BJ (cell line): ENCODE measurements at places on chromosomes 13 and 19.

DNA sequence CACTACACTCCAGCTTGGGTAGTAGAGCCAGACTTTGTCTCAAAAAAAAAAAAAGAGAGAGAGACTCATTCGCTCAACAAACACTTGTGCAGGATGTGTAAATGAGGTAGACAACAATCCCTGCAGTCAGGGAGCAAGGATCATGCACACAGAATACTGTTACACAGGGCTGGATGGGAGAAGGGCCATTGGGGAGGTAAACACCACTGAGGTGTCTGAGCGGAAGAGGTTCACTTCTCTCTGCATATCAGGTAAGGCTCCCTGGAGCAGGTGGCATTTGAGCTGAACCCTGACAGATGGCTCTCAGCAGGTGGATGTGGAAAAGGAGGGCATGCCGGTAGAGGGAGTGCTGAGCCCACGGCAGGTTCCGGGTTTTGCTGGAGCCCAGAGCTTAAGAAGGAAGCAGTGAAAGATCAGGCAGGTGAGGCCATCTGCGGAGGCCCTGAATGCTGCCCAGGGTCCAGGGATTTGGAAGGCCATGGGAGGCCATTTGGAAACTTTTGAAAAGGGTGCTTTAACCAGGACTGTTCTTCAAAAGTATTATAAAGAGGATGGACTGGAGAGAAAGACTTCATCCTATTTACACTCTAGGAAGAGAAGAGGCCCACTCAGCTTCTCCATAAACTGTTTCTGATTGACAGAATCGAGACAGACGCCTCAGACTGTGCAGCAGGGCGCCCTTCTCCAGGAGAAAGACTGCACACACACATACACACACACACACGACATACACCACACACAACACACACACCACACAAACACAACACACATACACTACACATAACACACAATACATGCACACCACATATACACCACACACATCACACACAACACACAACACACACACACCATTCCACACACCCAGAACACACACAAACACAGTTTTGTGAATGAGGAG lies 199.4 kb downstream of the USP12 start:
- no peak for DNase-seq

GRCh38 chr13:29956853-29957252 lies 106.4 kb upstream of the UBL3 start:
- DNase-seq: no peak

DNA sequence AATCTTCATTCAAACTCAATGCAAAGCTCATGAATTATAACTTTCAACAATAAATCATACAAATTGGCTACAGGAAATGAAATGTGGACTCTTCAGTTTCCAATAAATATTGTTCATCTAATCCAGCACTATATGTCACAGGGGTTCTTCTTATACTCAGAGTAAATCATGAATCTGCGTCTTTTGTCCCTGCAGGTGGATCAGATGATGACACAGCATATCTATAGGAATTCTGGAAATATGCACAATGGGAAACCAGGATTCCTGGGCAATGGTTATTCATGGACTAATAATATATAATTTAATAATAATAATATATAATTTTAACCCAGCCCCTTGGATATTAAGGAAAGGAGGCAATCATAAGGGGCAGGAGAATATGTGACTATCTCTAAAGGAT lies 8.4 kb downstream of the ZNF573 start:
- DNase-seq: no peak

GRCh38 chr19:1172353-1173158 lies 1.5 kb downstream of the SBNO2 start:
- no peak for DNase-seq

DNA sequence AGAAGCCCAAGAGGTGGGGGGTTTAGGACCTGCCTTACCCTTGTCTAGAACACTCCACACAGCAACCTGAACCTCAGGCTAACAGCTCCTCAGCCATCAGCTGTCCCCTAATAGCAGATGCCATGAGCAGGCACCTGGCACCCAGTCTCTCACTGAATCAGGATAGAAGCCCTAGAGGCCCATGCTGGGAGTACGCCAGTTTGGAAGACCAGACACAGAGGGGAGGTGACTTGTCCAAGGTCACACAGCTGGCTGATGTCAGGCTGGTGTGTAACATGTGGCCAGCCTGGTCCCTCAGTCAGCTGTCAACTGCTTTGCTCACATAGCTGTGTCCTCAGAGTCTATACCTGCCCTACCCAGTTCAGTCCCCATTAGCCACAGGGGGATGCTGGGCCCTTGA lies 12.8 kb upstream of the SAMD1 start:
- no peak for DNase-seq

DNA sequence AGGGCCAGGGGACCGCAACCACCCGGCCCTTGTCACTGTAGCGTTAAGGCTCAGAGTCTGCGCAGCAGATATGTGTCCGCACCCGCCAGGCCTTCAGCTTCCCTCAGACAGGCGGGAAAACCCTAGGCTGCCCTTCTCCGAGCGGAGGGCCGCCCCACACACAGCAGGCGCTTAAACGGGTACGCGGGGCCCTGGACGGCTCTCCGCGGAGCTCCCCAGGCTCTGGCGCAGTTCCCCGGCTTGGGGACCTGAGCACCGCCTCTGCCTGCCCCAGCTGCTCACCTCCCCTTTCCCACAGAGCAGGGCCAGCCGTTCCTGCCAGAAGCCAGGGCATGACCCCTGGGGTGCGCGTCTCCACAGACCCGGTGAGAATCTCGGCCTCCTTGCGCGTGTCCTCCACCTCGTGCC lies 593 bp downstream of the ZNF135 start:
- DNase-seq: no peak

- no peak for DNase-seq
Measured at GRCh38 chr19:2164020-2164998, 576 bp downstream of the DOT1L start.

- DNase-seq: no peak
Measured at GRCh38 chr13:73754727-73755292, 379.4 kb downstream of the KLF12 start.

DNA sequence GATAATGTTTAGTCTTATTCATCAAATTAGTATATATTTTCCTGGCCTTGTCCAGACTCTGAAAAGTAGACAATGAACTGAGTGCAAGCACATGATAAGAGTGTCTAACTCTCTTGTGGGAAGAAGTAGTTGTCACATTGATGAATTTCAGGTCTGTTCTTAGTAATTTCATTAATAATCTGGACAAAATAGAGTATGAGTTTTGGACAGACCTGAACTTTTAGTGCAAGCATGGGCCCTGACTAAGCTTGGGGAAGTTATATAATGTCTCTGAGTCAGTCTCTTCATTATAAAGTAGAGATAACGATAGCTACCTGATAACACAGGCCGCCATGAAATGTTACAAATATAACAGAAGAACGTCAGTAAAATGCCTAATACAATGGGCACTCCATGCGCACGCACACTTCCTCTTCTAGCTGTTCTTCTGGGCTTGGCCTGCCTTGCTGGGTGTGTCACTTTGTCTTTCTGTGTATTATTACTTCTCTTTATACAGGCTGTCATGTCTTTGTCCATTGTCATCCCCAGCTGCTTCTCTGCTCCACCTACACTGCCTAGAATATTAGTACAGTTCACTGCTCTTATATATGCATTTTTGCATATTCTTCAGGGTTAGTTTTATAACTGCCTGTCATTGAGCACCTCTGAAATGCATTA lies 129.1 kb upstream of the HTR2A start:
- no peak for DNase-seq

- no peak for DNase-seq
Measured at GRCh38 chr13:98577836-98578285, 954 bp upstream of the STK24 start.
